ENCODE measurements at places on chromosomes 4 and X. TPM values are rescaled to one million over a fixed set of nuclear protein-coding genes. Genes with fewer than 3 reads are reported as not detected.

PRDM8 gene
- total RNA-seq, result 0.48 TPM

OFD1 gene
- 14.0 TPM for total RNA-seq

PPP2R3B gene
- 11.8 TPM for total RNA-seq

CT45A10 gene
- total RNA-seq, result not detected

SH3TC1 gene
- total RNA-seq, result 55.2 TPM

CXorf49 gene
- 0.24 TPM for total RNA-seq

C4orf54 gene
- not detected for total RNA-seq

AMTN gene
- total RNA-seq, result 1.9 TPM

MTM1 gene
- 11.3 TPM for total RNA-seq

BEX1 gene
- not detected for total RNA-seq

GUCY1A1 gene
- 0.64 TPM for total RNA-seq

TRIM75 gene
- not detected for total RNA-seq

PHKA1 gene
- 12.8 TPM for total RNA-seq

MAMLD1 gene
- 0.48 TPM for total RNA-seq

PPP1R2C gene
- not detected for total RNA-seq

FRMPD3 gene
- not detected for total RNA-seq

PPID gene
- 34.5 TPM for total RNA-seq

RS1 gene
- total RNA-seq, result not detected

DRD5 gene
- total RNA-seq, result not detected

CT55 gene
- total RNA-seq, result not detected

CCNG2 gene
- total RNA-seq, result 21.3 TPM

GNRHR gene
- not detected for total RNA-seq

COL4A5 gene
- 80.7 TPM for total RNA-seq

WWC2 gene
- 18.3 TPM for total RNA-seq

DNAAF6 gene
- not detected for total RNA-seq

YIPF6 gene
- 43.5 TPM for total RNA-seq

PRMT9 gene
- 7.5 TPM for total RNA-seq

SMIM31 gene
- not detected for total RNA-seq

RIBC1 gene
- 0.43 TPM for total RNA-seq

PAGE5 gene
- not detected for total RNA-seq

S100P gene
- 267 TPM for total RNA-seq

FAM47A gene
- total RNA-seq, result not detected

PPEF1 gene
- total RNA-seq, result not detected

Measured in tracheal epithelial cell (primary cell).